Activated CD4-positive, alpha-beta T cell treated with anti-CD3 and anti-CD28 coated beads for 36 hours (primary cell): ENCODE measurements at places on chromosomes 3 and 15.

- no peaks in the 10 kb centered on the region for H3K27me3 ChIP-seq
- H3K4me1 ChIP-seq, result no peaks in the 10 kb centered on the region
- no peak for DNase-seq
- no peak overlapping the region for H3K4me3 ChIP-seq
- H3K36me3 ChIP-seq, result no peaks in the 10 kb centered on the region
Measured at GRCh38 chr3:66178206-66178605, 42.6 kb upstream of the SLC25A26 start.

DNA sequence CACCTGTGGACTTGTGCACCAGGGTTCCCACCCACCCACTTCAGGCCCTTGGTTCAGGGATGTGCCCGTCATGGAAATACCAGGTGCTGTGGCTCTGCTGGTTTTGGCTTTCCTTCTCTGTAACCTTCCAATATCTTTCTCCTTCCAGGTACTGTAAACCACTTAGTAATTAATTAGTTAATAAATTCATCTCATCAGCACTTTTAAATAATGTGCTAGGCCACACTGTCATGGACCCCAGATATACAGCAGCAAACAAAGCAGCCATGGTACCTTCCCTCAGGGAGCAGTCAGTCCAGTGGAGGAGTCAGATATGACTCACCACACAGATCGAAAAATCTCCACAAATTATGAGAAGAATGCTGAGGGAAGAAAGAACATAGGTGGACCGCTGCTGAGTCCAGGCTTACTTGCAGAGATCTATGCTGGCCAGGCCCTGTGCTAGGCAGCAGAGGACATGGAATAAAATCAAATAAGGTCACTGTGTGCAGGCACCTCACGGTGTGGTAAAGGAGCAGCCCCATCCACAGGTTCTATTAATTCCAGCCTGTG is 6.8 kb upstream of the GATA2 start:
- H3K27ac ChIP-seq, result no peak overlapping the region
- peaks cover 30% of the 10 kb centered on the region for H3K27me3 ChIP-seq
- no peak overlapping the region for H3K4me3 ChIP-seq
- DNase-seq, result no peak

- no peak overlapping the region for H3K27ac ChIP-seq
- peaks cover 48% of the 10 kb centered on the region for H3K36me3 ChIP-seq
- H3K4me3 ChIP-seq, result no peak overlapping the region
- H3K27me3 ChIP-seq, result no peaks in the 10 kb centered on the region
- DNase-seq, result no peak
- no peaks in the 10 kb centered on the region for H3K4me1 ChIP-seq
Measured at GRCh38 chr15:42727750-42728381, 9.1 kb downstream of the CDAN1 start.

- H3K36me3 ChIP-seq, result peaks cover 59% of the 10 kb centered on the region
- no peaks in the 10 kb centered on the region for H3K27me3 ChIP-seq
- H3K27ac ChIP-seq, result peak overlapping the region; percentile 89
- peaks cover 58% of the 10 kb centered on the region for H3K4me1 ChIP-seq
- H3K4me3 ChIP-seq, result no peak overlapping the region
Measured at GRCh38 chr3:4738737-4739274, 240.4 kb upstream of the BHLHE40 start.

- H3K27me3 ChIP-seq, result peaks cover 3% of the 10 kb centered on the region
- no peak overlapping the region for H3K4me3 ChIP-seq
Measured at GRCh38 chr15:77529394-77530159, 103.1 kb downstream of the LINGO1 start.

GRCh38 chr3:168117853-168118313 is 22.2 kb upstream of the GOLIM4 start:
- H3K27me3 ChIP-seq, result no peaks in the 10 kb centered on the region
- DNase-seq, result no peak
- no peaks in the 10 kb centered on the region for H3K4me1 ChIP-seq
- H3K36me3 ChIP-seq, result no peaks in the 10 kb centered on the region

- no peaks in the 10 kb centered on the region for H3K27me3 ChIP-seq
- no peak for DNase-seq
- peaks cover 2% of the 10 kb centered on the region for H3K4me1 ChIP-seq
Measured at GRCh38 chr3:13364602-13365271, 55.4 kb downstream of the NUP210 start.

DNA sequence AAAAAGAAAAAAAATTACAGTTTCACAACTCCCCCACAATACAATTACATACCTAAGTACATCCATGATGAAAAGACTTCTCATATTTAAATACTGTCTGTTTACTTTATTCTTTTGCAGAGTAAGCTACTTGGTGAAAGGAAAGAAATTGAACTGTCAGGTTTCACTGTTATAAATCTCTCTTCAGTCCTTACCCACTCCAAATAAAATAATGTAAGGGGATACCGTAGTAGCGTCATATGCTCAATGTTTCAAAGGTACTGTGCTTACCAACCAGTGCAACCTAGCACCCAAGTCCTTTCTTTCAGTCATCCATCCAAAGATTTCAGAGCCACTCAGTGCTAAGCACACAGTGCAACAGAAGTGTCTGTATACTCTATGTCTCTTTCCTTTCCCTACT is 13.4 kb downstream of the GSK3B start:
- H3K4me1 ChIP-seq, result peaks cover 60% of the 10 kb centered on the region
- no peak for DNase-seq
- H3K36me3 ChIP-seq, result peaks cover 7% of the 10 kb centered on the region
- H3K27me3 ChIP-seq, result no peaks in the 10 kb centered on the region

- H3K4me1 ChIP-seq, result no peaks in the 10 kb centered on the region
- H3K27ac ChIP-seq, result no peak overlapping the region
- peaks cover 11% of the 10 kb centered on the region for H3K27me3 ChIP-seq
- DNase-seq, result no peak
- no peaks in the 10 kb centered on the region for H3K36me3 ChIP-seq
- H3K4me3 ChIP-seq, result no peak overlapping the region
Measured at GRCh38 chr3:100954199-100954935, 38.9 kb downstream of the ABI3BP start.

DNA sequence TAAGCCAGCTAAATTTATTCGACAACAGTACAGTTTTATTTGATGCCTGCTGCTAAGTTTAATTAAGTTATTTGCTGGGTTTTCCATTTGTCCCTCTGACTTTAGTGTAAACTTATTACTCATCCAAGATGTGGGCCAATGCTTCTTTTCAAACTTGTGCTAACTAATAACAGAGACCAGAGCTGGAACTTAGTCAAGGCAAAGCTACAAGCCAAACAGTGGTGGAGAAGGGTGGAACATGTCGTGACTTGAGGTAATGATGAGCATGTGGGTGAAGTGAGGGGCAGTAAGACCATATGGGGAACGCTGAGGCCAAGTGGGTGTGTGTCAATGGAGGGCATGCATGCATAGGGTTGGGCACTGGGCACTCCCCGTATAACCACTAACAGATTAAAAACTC is 63.9 kb downstream of the NMD3 start:
- H3K27ac ChIP-seq, result no peak overlapping the region
- peaks cover 16% of the 10 kb centered on the region for H3K36me3 ChIP-seq
- no peak overlapping the region for H3K4me3 ChIP-seq
- H3K27me3 ChIP-seq, result no peaks in the 10 kb centered on the region
- H3K4me1 ChIP-seq, result no peaks in the 10 kb centered on the region
- no peak for DNase-seq

DNA sequence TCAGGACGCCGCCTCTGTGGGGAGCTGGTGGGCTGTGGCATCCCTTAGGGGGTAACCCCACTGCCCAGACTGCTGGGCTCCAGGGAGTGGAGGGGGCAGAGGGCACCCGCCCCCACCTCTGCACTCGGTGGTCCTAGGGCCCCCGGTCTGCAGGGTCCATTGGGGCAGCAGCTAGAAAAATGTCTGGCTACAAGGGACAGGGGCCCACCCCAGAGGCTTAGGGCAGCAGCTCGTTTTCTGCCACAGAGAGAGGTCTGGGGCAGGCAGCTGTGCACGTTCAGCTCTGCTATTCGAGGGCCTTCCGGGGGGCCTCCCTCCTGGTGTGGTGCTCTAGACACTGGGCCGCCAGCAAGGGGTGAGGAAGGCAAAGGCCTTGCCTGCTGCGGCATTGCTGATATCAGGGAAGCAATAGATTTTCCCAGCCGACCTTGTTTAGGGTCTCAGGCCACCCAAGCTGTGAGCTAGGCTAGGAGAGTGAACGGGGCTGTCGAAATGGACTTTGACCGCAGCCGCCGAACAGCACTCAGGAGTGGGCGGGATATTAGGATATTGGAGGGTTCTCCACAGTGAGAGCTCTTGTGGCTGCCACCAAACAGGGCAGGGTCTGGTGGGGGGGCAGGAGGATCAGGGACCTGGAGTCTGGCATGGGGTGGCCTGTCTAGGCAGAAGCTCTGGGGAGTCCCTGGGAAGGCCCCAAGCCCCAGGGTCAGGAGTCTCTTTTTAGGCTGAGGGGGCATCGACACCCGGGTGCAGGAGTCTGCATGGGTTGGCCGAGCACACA is 61.4 kb upstream of the KLF13 start:
- H3K27me3 ChIP-seq, result peaks cover 2% of the 10 kb centered on the region
- peaks cover 81% of the 10 kb centered on the region for H3K4me1 ChIP-seq
- DNase-seq, result no peak
- H3K27ac ChIP-seq, result peak overlapping the region; percentile 77

DNA sequence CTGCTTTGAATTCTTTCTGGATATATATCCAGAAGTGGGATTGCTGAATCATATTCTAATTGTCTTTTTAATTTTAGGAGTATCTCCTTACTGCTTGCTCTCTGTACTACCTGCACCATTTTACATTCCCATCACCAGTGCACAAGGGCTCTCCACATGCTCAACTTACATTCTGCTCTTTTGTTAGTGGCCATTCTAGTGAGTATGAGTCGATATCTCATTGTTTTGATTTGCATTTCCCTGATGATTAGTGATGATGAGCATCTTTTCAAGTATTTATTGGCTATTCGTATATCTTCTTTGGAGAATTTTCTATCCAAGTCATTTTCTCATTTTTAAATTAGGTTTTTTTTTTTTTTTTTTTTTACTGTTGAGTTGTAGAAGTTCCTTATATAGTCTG is 29.5 kb downstream of the PFN2 start:
- peaks cover 12% of the 10 kb centered on the region for H3K4me1 ChIP-seq
- H3K27me3 ChIP-seq, result no peaks in the 10 kb centered on the region
- H3K27ac ChIP-seq, result no peak overlapping the region
- H3K4me3 ChIP-seq, result no peak overlapping the region
- H3K36me3 ChIP-seq, result peaks cover 35% of the 10 kb centered on the region

GRCh38 chr15:57662802-57663201 is 43.7 kb upstream of the POLR2M start:
- H3K4me3 ChIP-seq, result no peak overlapping the region
- H3K36me3 ChIP-seq, result no peaks in the 10 kb centered on the region
- peaks cover 3% of the 10 kb centered on the region for H3K27me3 ChIP-seq
- peaks cover under 1% of the 10 kb centered on the region for H3K4me1 ChIP-seq
- DNase-seq, result no peak

DNA sequence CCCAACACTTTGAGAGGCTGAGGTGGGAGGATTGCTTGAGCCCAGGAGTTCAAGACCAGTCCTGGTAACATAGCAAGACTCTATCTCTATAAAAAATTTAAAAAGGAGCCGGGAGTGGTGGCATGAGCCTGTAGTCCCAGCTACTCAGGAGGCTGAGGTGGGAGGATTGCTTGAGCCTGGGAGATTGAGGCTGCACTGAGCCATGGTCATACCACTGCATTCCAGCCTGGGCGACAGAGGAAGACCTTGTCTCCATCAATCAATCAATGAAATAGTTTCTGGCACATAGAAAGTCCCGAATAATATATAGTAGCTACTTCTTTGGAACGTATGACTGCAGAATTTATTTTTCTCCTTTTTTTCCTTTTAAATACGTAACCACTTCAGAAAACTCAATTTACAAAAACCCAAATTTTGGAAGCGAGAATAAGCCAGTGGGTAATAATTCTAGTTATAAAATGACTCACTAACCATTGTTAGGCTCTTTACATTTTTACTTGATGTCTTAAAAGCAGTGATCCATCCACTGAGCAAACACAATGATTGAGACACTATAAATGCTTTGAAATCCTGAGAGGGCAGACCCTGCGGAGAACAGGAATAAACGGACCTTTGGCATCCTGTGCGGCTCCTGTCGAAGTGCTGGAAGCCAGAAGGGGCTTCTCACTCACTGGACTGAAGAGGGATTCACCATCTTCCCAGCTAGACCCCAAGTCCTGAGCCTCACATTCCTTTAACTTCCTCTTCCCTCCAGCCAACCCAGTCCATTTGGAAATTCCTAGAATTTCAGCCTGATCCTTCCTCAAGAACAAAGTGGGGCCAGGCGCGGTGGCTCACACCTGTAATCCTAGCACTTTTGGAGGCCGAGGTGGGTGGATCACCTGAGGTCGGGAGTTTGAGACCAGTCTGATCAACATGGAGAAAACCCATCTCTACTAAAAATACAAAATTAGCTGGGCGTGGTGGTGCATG is 68.4 kb upstream of the MFGE8 start:
- no peaks in the 10 kb centered on the region for H3K27me3 ChIP-seq
- no peak overlapping the region for H3K4me3 ChIP-seq
- no peak for DNase-seq

DNA sequence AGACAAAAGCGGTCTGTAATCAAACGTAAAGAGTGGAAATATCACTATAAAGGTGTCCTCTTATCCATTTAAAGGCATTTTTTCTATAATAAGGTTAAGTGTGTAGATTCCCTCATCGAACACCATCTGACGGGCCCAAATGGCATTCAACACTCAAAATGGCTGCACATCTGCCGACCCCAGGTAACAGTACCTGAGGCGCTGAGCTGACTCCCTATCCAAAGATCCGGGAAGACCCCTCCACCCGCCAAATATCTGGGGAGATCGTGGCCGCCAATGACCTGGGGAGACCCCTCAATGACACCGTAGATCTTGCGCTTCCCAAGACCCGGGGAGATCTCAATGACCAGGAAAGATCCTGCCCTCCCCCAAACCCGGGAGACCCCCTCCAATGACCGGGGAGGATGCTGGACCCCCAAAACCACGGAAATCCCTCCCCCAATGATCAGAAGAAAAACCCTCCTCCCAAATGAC is 476 bp downstream of the IP6K2 start:
- DNase-seq, result peak; percentile 51
- peak overlapping the region; percentile 97 for H3K27ac ChIP-seq
- no peaks in the 10 kb centered on the region for H3K27me3 ChIP-seq
- H3K4me3 ChIP-seq, result peak overlapping the region; percentile 97

DNA sequence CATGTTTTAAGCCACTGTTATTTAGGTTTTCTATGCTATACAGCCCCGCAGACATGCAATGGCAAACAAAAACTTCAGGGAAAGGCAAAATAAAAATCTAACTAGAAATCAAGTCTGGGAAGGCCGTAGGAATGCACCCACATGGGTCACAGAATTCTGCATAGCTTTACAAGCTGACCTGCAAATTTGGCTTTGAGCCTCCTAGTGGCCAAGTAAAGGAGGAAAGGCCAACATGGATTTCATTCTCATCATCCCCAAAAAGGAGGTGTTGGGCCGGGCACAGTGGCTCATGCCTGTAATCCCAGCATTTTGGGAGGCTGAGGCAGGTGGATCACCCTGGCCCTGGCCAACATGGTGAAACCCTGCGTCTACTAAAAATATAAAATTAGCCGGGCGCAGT is 124.3 kb downstream of the FBLN2 start:
- no peak for DNase-seq
- no peaks in the 10 kb centered on the region for H3K4me1 ChIP-seq
- H3K27ac ChIP-seq, result no peak overlapping the region
- peaks cover 7% of the 10 kb centered on the region for H3K27me3 ChIP-seq
- H3K4me3 ChIP-seq, result no peak overlapping the region
- H3K36me3 ChIP-seq, result no peaks in the 10 kb centered on the region

- H3K4me1 ChIP-seq, result no peaks in the 10 kb centered on the region
- no peaks in the 10 kb centered on the region for H3K36me3 ChIP-seq
- H3K4me3 ChIP-seq, result no peak overlapping the region
Measured at GRCh38 chr3:175411405-175411804, 552.3 kb downstream of the NAALADL2 start.

- no peak overlapping the region for H3K4me3 ChIP-seq
- peaks cover 20% of the 10 kb centered on the region for H3K36me3 ChIP-seq
- H3K27me3 ChIP-seq, result no peaks in the 10 kb centered on the region
Measured at GRCh38 chr3:120601554-120601953, 5.4 kb downstream of the NDUFB4 start.

GRCh38 chr15:60035344-60035743 is 31.2 kb downstream of the FOXB1 start:
- peaks cover 2% of the 10 kb centered on the region for H3K27me3 ChIP-seq
- DNase-seq, result no peak
- H3K27ac ChIP-seq, result no peak overlapping the region
